GM23248 (cell line): ENCODE measurements at places on chromosomes 12 and 14. TPM values are rescaled to one million over a fixed set of nuclear protein-coding genes. Genes with fewer than 3 reads are reported as not detected.
A peak's percentile ranks its signal among the peaks of the same experiment; 100 is the strongest.

- H3K27ac ChIP-seq: no peak overlapping the region
- H3K27me3 ChIP-seq: no peaks in the 10 kb centered on the region
- peaks cover 32% of the 10 kb centered on the region for H3K36me3 ChIP-seq
- H3K4me1 ChIP-seq: peaks cover 27% of the 10 kb centered on the region
- peak overlapping the region; percentile 93 for H3K4me3 ChIP-seq
- DNase-seq: peak; percentile 38
Observed at GRCh38 chr14:35400648-35401421, 3.7 kb downstream of the NFKBIA start.

The RTN1 gene
- total RNA-seq: not detected in 2 replicates

DNA sequence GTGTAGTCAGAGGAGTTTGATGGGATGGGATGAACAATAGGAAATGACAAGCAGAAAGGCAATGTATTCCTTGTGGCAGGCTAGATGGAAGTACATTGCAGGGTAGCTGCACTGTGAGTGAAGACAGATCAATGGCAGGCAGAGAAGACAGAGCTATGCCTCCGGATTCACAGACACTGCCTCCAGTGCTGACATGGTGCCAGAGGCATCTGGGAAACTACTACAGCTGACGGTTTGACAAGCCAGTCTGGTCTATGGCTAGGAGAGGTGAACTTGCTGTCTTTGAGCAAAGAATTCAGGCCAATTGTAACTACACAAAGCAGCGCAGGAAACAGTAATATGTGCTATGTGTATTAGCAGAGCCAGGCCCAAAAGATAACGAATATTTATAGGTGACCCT lies 193.5 kb downstream of the DIO2 start:
- H3K4me1 ChIP-seq: no peaks in the 10 kb centered on the region
- H3K27ac ChIP-seq: no peak overlapping the region
- no peaks in the 10 kb centered on the region for H3K36me3 ChIP-seq
- no peaks in the 10 kb centered on the region for H3K27me3 ChIP-seq
- DNase-seq: no peak

- H3K36me3 ChIP-seq: 0 out of 2 replicates have a peak, but pooled peaks cover under 1% of the 10 kb centered on the region
- no peaks in the 10 kb centered on the region for H3K27me3 ChIP-seq
- DNase-seq: peak; percentile 95
- H3K27ac ChIP-seq: peak overlapping the region; percentile 78
- H3K4me1 ChIP-seq: peaks cover 66% of the 10 kb centered on the region
Observed at GRCh38 chr14:74579447-74580274, 32.4 kb downstream of the LTBP2 start.

The RNASE3 gene
- total RNA-seq: not detected in 2 replicates

The KLRD1 gene
- total RNA-seq: 0.11 and 0.13 TPM in 2 replicates

DNA sequence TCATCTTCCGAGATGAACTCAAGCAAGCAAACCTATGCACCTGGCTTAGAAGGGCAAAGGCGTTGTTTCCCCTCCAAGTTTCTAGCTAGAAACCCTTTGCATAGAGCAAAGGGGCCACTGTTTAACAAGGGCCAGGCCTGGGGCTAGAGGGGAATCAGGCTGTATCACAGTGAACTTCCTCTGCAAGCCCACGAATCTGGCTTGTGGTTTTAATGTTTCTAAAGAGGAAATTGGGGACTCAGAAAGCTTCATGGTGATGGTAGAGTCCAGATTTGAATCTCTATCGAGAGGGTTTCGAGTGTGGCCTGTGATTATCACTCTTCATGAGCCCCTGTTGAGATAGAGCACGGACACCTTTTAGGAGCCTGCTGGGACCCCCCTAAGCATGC lies 189.9 kb downstream of the VRK1 start:
- no peaks in the 10 kb centered on the region for H3K4me1 ChIP-seq
- H3K4me3 ChIP-seq: no peak overlapping the region
- H3K27ac ChIP-seq: no peak overlapping the region
- no peaks in the 10 kb centered on the region for H3K36me3 ChIP-seq

The KCNK10 gene
- total RNA-seq: not detected in 2 replicates
